Cardiac septum (tissue), 1 donor: ENCODE measurements at places on chromosomes 11 and 22. TPM values are rescaled to one million over a fixed set of nuclear protein-coding genes. Genes with fewer than 3 reads are reported as not detected.

GRCh38 chr22:37126383-37126782, 16.9 kb upstream of the TMPRSS6 start:
- DNase-seq = no peak

Gene CNGA4
- total RNA-seq = not detected

Gene OR5B21
- total RNA-seq = not detected

GRCh38 chr11:72411623-72412419, 22.5 kb downstream of the CLPB start:
- DNase-seq = no peak

DNA sequence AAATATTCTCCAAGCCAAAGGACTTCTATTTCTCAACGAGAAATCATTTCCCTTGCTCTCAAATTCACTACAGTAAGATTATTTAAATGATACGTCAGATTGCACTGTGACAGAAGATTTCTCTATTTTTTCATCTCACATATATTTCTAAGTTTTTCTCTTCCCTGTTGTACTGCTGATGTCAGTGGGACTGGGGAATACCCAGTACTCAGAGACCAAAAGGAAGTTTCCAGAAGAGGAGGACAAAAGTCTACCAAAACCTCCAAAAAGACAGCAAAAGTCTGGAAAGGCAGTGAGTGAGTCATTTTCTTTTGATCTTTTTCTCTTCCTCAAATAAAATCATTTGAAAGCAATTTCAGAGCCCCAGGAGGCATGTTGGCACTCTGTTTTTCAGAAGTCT, 149.8 kb upstream of the PITPNB start:
- no peak for DNase-seq

Gene SNX32
- 0.54 TPM for total RNA-seq

- DNase-seq = no peak
These were observed 79.0 kb upstream of the SNX19 start for GRCh38 chr11:130995266-130995665.

- DNase-seq = no peak
These were observed 3.4 kb upstream of the SIDT2 start for GRCh38 chr11:117175104-117175503.

Gene TMEM80
- 15.5 TPM for total RNA-seq
